ENCODE measurements at places on chromosomes 7 and 10.

GRCh38 chr7:28700790-28701203 is 257.3 kb downstream of the TRIL start:
- DNase-seq, result no peak

- DNase-seq, result no peak
These were observed 69.9 kb upstream of the CTBP2 start for GRCh38 chr10:125230251-125230650.

DNA sequence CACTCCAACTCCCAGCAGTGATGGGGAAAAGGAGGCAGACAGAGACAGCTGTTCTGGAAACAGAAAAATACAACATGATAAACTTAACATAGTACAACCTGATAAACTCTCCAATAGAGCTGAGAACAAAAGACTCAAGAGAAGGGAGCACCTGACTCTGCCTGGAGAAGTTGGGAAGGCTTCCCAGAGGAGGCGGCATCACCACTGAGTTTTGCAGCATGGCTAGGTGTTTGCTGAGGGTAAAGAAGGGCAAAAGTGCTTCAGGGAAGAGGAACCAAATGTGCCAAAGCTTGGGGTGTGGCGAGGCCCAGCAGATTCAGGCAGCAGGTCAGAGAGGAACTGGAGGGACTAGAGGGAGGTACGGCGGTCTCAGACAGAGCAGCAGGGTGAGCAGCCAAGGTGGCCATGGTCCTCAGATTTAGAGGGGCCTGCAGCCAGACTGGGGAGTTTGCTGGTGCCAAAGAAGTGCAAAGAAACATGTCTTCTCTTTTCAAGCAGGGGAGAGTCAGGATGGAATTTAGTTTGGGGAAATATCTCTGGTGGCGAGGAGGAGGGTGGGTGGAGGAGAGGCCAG is 119.9 kb upstream of the BTBD16 start:
- DNase-seq, result no peak

DNA sequence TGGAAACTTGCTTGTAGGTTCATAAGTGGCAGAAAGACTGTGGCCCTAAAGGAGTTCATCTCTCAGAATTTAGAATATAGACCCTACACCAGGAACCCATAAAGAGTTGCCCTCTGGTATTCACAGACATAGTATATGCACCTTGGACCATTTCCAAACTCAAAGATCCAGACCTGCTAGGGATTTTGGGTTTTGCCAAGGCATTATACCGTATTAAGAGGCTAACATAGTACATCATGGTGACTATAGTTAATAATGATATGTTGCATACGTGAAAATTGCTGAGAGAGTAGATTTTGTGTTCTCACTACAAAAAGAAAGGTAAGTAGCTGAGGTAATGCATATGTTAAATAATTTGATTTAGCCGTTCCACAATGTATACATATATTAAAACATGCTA is 13.9 kb downstream of the IFIT3 start:
- DNase-seq, result no peak

DNA sequence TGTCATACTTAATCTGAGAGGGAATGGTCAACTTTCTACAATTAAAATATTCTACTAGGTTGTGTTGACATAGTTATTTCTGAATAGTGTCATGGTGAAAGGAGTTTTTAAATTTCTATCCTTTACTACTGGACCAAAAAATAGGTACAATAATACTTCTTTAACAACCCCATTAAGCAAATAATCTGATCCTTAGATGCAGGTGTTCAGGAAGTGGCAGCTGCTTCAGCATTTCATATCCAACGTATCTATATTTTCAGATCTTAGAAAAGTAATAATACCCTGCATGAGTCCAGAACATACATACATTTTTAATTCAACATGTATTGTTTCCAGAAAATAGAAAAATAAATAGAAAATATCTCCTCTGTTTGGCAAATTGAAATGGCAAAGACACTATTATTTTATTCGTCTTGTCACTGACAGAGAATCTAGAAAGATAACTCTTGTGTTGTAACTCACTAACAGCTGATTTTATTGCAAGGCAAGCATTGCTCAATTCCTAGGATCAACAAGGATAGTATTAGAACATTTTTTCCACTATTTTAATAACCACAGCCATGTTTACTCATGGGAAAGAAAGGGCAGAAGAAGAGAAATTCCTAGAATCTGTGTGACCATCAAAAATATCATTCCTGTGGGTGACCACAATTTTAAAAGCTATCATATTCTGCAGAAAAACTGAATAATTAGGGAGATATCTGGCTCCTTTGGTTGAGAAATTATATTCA is 159.3 kb upstream of the CNTNAP2 start:
- DNase-seq, result no peak

DNA sequence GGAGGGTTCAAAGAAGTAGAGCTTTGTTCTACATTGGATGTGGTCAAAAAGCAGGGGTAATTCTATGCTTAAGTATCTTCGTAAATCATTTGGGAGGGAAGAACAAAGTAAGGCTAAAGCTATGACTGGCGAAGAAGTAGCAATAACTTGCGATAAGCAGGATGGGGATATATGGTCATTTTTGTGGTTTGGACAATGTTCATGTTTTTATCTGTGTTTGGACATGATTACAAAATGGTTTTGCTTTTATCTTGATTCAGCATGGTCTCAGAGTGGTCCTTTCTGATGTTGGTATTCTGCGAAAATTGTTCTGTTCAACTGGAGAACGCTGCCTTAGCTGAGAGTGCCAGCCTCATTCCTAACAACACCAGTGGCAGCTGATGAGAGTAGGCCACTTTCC is 208.8 kb downstream of the SEMA3A start:
- no peak for DNase-seq

- DNase-seq, result no peak
These were observed 622 bp upstream of the P4HA1 start for GRCh38 chr10:73097305-73097670.

DNA sequence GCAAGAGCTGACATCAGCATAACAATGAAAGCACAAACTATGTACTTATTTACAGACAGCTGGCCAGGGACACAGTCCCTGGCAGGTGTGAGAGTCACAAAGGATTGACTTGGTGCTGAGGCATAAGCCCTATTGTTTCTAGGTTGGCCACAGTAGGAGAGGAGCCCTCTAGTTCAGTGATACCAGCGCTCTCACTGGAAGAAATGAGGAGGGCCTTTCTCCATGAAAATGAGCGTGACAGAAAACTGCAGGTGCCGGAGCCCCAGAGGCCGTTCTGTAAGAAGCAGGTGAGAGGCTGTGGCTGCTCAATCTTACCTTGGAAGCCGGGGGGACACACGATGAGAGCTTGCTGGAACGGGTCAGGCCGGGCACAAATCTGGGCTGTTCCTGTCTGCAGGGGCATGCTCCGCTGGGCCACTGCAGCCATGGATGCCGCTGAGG is 90.5 kb downstream of the CLEC2L start:
- DNase-seq, result no peak

DNA sequence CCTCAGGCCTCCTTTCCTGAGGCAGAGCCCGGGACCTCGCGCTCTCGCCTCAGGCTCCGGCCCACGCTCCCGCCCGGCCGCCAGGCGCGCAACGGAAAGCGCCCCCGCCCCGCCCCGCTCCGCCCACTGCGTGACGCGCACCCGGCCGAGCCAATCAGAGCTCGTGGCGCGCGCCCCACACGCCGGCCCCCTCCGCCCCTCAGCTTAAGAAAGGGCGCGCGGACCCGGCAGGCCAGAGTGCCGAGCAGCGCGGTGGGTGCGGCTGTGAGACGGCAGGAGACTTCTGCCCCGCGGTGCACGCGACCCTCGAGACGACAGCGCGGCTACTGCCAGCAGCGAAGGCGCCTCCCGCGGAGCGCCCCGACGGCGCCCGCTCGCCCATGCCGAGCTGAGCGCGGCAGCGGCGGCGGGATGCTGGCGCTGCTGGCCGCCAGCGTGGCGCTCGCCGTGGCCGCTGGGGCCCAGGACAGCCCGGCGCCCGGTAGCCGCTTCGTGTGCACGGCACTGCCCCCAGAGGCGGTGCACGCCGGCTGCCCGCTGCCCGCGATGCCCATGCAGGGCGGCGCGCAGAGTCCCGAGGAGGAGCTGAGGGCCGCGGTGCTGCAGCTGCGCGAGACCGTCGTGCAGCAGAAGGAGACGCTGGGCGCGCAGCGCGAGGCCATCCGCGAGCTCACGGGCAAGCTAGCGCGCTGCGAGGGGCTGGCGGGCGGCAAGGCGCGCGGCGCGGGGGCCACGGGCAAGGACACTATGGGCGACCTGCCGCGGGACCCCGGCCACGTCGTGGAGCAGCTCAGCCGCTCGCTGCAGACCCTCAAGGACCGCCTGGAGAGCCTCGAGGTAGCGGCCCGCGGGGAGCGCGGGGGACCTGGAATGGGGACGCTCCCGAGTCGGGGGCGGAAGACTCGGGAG is at the start of gene NPTX2:
Gene NPTX2, plus strand, starts transcription at position 235 of the 909 bp plus-strand sequence. Its CDS starts 177 bp downstream, at position 412.
- no peak for DNase-seq

DNA sequence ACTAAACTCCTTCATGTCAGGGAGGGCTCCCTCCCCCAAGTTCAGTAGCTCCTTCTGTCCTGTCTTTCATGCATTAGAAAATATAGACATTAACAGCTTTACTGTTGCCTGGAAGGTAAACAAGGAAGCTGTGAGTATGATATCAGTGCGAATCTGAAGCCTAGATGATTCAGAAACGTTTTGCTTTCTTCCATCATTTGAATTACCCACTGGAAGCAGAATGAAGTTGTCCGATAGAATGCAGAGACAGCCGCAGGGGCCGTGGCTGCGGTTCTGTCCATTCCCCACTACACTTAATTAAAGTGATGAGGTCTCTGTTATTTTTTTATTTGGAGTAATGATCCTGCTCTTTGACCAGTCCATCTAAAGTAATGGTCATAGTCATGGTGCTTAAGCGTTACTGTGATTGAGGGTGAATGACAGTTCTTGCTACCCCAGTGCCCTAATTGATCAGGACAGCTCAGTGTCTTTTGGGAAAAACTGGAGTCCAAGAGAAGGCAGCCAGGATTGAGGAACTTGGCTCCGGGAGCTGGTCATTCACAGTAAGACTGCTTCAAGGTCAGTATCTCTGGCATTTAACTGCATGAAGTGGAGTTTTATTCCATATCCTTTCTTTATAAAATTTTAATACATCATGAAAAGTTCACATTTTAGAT is 69.9 kb downstream of the PTPRE start:
- no peak for DNase-seq

- no peak for DNase-seq
These were observed 48.1 kb upstream of the CYCS start for GRCh38 chr7:25173184-25173583.

GRCh38 chr10:63265222-63265617 is 132.1 kb downstream of the NRBF2 start:
- DNase-seq, result peak; percentile 42

DNA sequence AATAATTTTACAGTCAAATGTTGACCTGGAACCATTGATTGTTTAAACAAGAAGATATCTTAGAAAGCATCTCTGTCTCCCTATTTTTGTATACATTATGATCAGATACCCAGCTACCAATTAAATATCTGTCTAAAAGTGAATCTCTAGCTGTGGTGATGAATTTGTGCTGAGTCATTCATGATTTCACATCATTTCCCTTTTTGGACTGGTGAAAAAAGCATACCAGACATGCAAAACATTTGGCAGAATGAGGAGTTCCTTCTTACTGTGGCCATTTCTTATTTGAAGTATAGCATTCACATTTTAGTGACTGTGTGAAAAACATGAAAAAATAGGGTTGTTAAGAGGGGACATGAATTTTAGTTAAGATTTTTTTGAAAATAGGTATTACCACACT is 98.0 kb upstream of the GATA3 start:
- DNase-seq, result no peak

- DNase-seq, result no peak
These were observed at the start of gene ANK3 for GRCh38 chr10:60389413-60390025. ANK3 (minus strand) TSS chr10:60389875; CDS start chr10:60389538, 337 bp downstream.

GRCh38 chr7:143408252-143408685 is 387 bp downstream of the EPHA1 start:
- no peak for DNase-seq

- no peak for DNase-seq
These were observed 101.3 kb upstream of the LRRC4 start for GRCh38 chr7:128132426-128133069.

- no peak for DNase-seq
These were observed 307.7 kb downstream of the ADRA2A start for GRCh38 chr10:111384556-111384955.

DNA sequence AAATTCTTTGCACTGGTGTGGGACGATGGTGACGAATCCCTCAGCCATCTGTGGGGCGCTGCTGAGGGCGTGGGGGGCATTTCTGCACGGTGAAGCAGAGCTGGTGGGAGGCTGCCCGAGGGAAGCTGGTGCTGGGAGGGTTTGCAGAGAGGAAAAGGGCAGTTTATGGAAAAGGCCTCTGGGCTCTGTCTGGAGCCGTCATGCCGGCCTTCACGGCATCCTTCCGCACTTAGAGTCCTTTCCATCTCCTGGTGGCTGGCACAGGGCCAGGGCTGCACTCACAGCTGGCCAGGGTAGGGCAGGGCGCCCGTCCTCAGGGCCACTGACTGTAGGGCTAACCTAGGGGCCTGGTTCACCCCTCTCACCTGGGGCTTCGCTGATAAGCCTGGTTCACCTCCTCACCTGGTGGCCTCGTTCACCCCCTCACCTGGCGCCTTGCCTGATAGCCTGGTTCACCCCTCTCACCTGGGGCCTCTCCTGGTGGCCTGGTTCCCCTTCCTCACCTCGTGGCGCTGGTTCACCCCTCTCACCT is 598 bp upstream of the AMZ1 start:
- no peak for DNase-seq

DNA sequence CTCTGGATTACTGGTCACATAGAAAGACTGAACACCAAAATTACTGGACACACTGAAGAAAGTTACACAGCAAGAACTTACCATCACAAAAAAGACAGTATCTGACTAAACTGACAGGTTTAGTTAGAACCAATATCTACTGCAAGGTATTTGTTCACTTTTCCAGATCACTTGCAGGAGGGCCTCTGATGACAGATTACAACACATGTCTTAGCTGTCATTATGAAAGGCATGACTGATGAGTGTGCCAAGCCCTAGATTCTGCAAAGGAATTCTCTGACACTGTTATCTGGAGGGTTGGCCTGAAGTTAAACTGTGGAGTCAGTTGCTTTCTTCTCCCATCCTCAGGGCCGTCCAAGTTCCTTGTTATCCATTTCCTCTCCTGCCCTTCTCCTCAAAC is 242.7 kb downstream of the KIF20B start:
- no peak for DNase-seq

- no peak for DNase-seq
These were observed 528.2 kb upstream of the NRP1 start for GRCh38 chr10:33862536-33863105.

- peak; percentile 25 for DNase-seq
These were observed 8.9 kb downstream of the FBXL13 start for GRCh38 chr7:103065667-103066066.

DNA sequence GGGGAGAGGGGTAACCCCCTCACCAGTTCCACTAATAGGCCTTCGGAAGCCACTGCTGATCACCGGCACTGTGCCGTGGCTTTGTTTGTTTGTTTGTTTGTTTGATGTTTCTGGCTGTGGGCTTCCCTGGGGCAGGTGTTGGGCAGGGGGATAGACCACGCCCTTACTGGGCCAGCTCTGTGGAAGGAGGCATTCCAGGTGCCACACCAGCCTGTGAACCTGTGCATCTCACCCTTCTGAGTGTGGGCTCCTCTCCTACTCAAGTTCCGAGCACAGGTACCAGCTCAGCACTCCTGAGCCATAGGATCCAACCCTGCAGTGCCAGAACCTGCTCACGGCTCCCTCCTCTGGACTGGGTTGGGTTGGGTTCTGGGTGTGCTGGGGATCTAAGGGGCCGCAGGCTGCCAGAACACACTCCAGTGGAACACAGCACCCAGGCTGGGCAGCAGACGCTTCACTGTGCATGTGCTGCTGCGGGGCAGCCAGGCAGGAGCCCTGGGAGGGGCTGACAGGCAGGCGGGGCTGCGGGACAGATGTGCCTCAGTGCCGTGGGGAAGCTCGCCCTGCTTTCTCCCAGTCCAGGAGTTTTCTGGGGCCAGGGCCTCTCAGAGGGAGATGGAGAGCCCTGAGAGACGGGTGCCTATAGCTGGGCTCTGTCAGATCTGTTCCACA is 1053.9 kb downstream of the CNTNAP2 start:
- DNase-seq, result no peak
